ENCODE measurements at places on chromosomes 7 and 10.

- DNase-seq = no peak
These were observed 92.9 kb downstream of the BMPR1A start for GRCh38 chr10:86849181-86849894.

DNA sequence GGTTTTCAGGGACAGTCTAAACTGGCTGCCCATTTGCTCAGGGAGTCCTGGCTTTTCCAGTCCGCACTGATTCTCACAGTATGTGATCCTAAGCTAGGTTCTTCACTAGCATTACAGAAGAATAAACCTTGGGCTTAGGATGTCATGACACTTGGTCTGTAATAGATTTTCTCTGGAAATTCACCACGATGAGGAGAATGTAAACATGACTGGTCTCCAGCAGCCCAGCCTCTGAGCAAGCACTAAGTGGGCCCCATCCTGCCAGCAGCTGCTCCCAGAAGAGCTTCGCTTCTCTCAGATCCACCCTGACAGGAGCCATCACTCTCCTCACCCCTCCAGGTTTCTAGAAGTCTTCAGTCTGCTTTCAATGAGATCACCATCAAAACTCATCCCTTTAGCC lies 103.7 kb upstream of the ZPBP start:
- no peak for DNase-seq

GRCh38 chr7:108415821-108416536 lies 40.3 kb downstream of the NRCAM start:
- DNase-seq = no peak

DNA sequence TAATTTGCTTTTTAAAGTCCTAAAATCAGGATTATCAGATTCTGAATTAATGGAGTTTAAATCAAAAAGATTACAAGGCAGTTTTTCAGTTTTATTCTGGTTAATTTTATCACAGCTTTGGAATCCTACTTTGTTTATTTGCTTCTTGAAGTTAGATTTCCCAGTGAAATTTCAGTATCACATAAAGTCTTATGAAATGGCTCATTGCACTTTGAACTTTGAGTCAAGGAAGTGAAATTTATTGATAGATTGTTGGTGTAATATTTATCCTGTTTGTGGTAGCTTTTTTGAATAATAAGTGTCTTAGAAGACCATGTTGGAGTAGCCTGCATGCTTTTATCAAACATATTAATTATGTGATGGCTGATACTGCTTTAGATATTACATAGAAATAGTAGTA lies 92.6 kb downstream of the PTEN start:
- DNase-seq = no peak

DNA sequence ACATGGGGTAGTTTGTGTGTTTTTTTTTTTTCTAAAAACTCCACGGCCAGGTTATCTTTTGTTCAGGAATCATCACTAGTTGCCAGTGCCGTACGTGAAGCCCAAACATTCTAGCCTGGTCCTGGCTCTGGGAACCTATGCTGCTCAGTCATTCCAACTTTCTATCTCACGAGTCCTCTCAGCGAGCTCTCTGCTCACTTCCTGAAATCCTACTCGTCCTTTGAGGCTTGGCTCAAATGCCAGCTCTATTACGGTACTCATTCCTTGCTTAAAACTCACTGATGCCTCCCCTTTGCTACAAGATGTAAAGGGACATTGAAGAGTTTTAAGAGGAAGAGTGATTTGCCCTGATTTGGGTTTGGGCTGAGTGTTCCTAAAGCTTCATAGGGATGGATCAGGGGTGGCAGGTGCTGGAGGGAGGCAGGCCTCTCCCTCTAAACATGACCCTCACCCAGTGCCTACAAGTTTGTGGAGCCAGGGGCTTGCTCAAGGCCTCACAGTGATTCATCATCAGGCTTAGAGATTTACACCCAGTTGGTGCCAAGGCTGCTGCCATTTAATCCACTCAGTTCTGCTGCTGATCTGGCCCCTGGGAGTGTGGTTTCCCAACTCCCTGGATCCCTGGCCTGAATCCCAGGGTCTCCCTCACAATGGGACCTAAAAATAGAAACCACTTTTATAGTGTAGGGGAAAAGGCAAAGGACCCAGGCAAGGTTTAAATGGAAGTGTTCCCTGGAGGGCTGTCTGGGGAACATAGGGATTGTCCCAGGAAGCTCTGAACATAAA lies 46.1 kb upstream of the R3HCC1L start:
- DNase-seq = no peak

DNA sequence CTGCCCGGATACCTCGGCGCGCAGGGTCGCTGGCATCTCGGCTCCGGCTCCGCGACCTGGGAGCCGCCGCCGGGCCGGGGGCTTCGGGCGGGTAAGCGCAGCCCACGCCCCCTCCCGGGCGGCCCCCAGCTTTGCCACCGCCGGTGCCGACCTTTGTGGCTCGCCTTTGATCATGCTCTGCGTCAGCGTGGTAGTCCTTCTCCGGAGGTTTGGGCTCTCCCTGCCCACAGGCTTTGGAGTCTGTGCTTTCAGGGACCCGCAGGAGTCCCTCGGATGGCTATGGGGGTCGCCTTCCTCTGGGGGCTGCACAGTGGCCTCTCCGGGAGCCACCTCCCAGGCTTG lies 7.3 kb downstream of the ATP6V1F start:
- no peak for DNase-seq

DNA sequence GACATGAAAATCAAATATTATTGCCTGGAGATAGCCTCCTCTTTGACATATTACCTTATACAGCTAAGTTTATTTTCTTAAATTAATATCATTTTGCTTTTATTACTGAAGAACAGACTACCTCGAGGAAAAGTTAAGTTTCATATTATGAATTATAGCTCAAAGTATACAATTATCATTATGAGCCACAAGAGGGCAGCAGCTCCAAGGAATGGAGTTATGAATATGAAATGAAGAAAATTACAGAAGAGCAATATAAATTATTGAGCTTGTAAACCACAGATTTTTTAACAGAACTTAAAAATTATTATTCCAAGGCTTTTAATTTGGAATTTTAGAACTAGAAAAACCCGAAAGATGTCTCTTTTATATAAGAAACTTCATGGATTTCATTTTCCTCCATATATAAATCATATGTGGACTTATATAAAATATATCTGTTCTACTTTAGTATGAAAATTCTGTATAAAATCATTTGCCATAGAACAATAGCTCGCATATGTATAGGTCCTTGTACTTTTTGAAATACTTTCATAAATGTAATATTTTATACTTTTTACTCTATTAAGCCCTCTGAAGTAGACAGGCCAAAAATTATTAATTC lies 40.1 kb downstream of the IQUB start:
- peak; percentile 4 for DNase-seq

DNA sequence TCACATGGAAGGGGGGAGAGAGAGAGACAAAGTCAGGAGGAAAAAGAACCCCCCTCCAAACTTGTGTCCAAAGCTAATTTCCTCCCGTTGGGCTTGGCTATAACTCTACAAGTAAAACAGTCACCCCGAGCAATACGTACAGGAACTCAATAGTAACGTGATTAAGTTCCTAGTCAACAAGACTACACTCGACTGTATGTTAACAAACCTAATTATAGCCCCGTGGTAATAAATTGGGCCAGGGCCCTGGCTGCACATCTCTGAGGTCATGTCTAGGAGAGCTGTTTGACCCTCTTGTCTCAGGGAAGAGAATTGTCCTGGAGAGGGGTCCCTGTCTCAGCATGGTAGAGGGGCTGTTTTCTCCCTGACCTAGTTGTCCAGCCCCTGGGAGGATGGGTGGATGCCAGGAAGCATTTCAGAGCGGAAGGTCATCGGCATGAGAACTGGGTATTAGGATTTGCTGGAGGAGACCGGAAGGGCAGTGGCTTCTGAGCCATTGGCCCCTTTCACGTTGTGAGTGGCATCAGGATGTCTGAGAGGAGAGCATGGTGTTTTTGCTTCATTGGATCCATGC lies 60.2 kb upstream of the COMTD1 start:
- DNase-seq = no peak

DNA sequence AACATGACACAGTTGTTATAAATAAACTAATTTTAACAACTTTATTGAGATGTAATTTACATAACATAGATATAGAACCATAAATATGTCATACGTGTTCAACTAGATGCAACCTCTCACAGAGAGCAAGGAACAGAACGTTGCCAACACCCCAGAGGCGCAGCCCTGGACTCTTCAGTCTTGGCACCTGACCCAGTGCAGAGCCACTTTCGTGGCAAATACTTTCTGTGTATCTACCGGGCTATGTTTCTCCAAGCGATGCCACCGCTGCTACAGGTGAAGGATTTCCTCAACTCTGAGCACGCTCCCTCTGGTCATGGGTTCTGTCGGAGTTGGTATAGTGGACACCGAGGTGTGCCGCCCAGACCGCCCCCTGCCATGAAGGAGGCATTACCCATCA lies 57.4 kb downstream of the TEX36 start:
- DNase-seq = no peak

DNA sequence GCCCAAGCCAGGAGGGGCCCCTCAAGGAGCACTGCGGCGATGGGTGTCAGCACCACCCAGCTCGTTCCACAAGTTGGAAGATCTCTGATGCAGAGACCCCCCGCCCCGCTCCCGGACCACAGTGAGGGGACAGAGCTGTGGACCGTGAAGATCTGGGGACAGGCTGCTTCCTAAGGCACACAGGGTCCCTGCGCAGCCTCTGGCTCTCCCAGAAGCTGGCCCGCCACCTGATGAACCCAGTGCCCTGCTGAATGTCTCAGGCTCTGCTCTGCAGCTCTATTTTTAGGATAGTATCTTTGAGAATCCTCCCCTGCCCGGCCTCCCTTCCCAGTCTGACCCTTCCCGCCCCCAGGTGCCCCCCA lies 29.7 kb downstream of the GBX1 start:
- no peak for DNase-seq

GRCh38 chr7:45564485-45564884 lies 9.7 kb upstream of the ADCY1 start:
- DNase-seq = no peak

Measured in stimulated activated CD8-positive, alpha-beta memory T cell treated with anti-CD3 and anti-CD28 coated beads, Interleukin-2, amount 100 ng/mL, for 1 hour (primary cell).